ENCODE measurements at places on chromosomes 11 and 22.

- peak; percentile 44 for DNase-seq
Observed at GRCh38 chr11:125164422-125165110, at the start of gene PKNOX2. PKNOX2 (plus strand) TSS chr11:125164751; CDS start chr11:125351306, 186,555 bp downstream.

GRCh38 chr11:2752204-2752770 lies 52.5 kb upstream of the KCNQ1OT1 start:
- peak; percentile 73 for DNase-seq

GRCh38 chr11:3188496-3189195 lies 23.5 kb upstream of the OSBPL5 start:
- DNase-seq = no peak

DNA sequence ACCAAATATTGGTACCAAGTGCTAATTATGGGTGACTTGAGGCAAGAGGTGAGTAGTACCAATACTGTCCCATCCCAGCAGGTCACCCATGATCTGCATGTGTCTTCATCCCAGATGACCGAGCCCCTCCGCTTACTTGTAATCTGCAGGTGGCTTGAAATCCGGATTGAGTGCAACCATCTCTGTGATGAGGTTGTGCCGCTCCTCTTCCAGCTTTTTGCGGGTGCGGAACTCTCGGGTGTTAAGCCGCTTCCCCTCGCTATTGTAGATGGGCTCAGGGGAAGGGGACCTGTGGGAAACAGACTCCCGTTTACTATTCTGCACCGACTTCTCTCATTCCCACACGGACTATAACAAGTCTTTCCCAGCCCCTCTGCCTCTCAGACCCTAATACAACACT lies 8.2 kb downstream of the SF1 start:
- no peak for DNase-seq

DNA sequence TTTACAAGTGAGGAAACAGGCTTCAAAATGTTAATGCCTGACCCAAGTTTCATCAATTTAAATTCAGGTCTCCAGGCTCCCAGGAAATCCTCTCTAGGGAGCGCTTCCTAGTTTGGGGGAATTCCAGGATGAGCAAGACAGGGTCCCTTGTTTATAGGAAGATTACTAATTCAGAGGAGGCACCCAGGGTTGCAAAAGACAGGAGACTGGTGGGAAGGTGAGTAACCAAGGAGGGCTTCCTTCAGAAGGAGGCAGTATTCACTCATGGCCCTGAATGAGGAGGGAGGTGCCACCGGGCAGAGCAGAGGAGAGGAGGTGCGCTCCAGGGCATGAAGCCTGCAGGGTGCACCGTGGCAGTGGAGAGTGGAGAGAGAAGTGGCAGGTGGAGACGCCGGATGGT lies 1.6 kb downstream of the TMEM132A start:
- peak; percentile 73 for DNase-seq

- DNase-seq = peak; percentile 72
Observed at GRCh38 chr11:62394825-62395538, 23.9 kb upstream of the SCGB1A1 start.

- no peak for DNase-seq
Observed at GRCh38 chr11:64235437-64236161, 1.2 kb downstream of the VEGFB start.

- peak; percentile 97 for DNase-seq
Observed at GRCh38 chr11:120546312-120547205, 35.0 kb downstream of the GRIK4 start.

DNA sequence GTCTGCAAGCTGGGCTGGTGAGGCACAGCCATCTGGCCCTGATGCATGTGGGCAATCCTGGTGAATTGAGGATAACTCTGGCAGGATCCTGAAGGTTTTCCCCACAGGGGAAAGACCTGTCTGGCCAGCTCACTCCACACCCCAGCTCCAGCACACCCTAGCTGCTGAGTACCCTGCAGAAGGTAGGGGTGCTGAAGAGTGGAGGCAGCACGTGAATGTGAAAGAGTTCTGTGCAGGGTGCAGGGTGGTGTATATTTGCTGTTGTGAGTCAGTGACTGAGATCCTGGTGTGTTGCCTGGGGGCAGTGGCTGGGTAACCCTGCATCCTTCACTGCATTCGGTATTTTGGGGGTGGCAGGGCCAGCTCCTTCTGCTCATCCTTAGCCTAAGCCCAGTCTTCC lies 22.4 kb downstream of the DGAT2 start:
- no peak for DNase-seq

DNA sequence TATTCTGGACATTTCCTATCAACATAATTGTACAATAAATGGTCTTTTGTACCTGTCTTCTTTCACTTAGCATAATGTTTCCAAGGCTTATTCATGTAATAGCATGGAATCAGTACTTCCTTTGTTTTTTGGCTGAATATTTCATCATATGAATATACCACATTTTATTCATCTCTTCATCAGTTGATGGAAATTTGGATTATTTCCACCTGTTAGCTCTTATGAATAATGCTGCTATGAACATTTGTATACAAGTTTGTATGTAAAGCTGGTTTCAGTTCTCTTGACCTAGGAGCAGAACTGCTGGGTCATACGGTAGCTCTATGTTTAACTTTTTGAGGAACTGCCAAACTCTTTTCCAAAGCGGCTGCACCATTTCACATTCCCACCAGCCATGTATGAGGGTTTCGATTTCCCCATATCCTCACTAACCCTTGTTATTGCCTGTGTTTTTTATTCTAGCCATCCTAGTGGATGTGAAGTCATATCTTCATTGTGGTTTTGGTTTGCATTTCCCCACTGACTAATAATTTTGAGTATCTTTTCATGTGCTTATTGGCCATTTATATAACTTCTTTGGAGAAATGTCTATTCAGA lies 20.9 kb downstream of the EXT2 start:
- no peak for DNase-seq

- DNase-seq = no peak
Observed at GRCh38 chr22:19836512-19836911, 18.2 kb downstream of the GNB1L start.

DNA sequence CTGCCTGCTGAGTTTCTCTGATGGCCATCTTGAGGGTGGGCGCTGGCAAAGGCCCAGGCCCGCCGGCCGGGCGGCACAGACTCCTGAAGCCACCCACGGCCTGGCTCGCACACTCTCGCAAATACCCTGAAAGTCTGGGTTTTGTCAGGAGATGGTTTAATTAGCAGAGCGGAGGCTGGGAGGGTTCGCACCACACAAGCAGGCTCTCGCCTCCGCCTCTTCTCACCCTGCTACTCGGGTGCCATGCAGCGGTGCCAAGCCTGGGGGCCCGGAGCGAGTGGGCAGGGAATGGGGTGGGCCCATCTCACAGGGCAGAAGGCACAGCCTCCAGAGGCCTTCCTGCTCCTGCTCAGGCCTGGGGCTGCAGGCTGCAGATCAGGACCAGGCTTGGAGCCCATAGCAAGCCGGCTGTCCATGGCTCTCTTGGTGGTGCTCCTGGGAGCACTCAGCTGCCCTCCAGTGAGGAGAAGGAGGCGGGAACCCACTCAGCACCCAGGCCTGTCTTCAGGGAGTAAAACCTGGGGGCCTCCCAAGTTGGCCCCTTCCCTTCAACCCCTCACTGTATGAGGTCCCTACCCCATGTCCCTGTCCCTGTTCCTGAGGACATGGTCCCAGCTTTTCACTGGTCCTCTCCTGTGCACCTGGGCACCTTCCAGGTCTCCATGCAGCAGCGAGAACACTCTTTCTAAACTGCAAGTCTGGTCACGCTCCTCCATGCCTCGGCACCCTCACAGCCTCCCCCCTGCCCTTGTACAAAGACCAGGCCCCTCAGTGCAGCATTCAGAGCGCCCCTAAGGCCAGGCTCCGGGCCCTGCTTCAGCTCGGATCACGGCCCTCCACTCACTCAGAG lies 62.0 kb downstream of the FLRT1 start:
- no peak for DNase-seq

All from HT1080 (cell line).